ENCODE measurements at places on chromosomes 6 and 20.
A peak's percentile ranks its signal among the peaks of the same experiment; 100 is the strongest.

- no peak overlapping the region for H3K4me3 ChIP-seq
- DNase-seq: no peak
- no peak overlapping the region for H3K27ac ChIP-seq
- H3K36me3 ChIP-seq: peaks cover 2% of the 10 kb centered on the region
- no peaks in the 10 kb centered on the region for H3K27me3 ChIP-seq
- no peaks in the 10 kb centered on the region for H3K4me1 ChIP-seq
Observed at GRCh38 chr6:108476376-108476775, 84.3 kb upstream of the FOXO3 start.

DNA sequence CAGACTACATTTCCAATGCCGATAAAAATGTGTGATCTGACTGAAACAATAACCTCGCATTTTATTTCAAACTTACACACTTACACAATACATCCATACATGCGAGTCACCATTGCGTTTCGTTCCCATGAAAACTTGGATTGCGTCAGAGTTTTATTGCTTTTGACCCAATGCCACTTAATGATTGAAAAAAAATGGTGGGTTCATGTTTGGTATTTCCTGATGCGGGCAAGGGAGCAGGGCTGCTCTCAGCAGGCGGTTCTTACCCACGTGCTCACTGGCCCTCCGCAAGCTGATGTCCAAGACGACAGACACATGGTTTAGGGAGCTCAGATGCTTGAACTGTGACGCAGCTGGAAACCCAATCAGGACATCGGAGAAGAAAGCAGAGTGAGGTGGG lies 281.0 kb upstream of the SULF2 start:
- H3K4me3 ChIP-seq: no peak overlapping the region
- peaks cover 5% of the 10 kb centered on the region for H3K27me3 ChIP-seq
- no peaks in the 10 kb centered on the region for H3K4me1 ChIP-seq
- DNase-seq: no peak

DNA sequence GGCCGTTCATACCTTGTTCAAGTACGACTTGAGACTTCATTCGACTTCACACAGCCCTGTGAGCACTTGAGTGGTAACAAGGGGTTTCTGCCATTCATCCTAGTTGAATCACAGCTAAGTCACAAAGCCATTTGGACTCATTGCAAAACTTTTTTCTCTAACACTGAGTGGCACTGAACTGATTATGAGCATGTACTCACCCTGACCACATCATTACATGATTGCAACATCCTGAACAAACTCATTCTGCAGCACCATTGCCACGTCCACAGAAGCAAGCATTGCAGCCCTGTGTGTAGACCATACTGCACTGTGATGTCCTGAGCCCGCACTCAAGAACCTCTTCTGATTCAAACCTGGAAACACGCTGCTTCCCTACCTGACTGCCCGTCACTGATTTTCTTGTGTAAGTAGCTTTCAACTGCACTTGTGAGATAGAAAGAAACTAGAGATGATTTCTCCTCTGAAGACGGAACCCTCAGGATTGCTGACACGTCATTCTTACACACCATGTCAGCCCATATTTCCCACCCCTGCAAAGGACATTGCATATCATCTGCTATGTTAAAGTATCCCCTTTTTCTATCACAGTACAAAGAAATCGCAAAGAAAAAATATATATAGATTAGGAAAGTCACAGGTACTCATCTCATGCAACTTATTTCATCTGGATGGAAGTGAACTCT lies 81.6 kb downstream of the C6orf118 start:
- no peak for DNase-seq
- no peak overlapping the region for H3K4me3 ChIP-seq
- no peaks in the 10 kb centered on the region for H3K36me3 ChIP-seq
- no peaks in the 10 kb centered on the region for H3K4me1 ChIP-seq
- H3K27ac ChIP-seq: no peak overlapping the region

GRCh38 chr20:16535277-16535676 lies 38.0 kb downstream of the KIF16B start:
- DNase-seq: no peak
- no peaks in the 10 kb centered on the region for H3K36me3 ChIP-seq
- H3K4me3 ChIP-seq: no peak overlapping the region
- no peaks in the 10 kb centered on the region for H3K27me3 ChIP-seq

DNA sequence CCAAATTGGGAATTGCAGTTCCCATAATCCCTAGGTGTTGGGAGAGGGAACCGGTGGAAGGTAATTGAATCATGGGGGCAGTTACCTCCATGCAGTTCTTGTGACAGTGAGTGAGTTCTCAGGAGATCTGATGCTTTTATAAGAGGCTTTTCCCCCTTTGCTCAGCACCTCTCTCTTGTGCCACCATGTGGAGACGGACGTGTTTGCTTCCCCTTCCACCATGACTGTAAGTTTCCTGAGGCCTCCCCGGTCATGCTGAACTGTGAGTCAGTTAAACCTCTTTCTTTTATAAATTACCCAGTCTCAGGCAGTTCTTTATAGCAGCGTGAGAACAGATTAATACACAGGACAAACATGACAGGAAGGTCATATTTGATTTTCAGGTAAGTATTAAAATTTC lies 25.3 kb upstream of the HECA start:
- no peak overlapping the region for H3K4me3 ChIP-seq
- no peak for DNase-seq
- no peak overlapping the region for H3K27ac ChIP-seq

DNA sequence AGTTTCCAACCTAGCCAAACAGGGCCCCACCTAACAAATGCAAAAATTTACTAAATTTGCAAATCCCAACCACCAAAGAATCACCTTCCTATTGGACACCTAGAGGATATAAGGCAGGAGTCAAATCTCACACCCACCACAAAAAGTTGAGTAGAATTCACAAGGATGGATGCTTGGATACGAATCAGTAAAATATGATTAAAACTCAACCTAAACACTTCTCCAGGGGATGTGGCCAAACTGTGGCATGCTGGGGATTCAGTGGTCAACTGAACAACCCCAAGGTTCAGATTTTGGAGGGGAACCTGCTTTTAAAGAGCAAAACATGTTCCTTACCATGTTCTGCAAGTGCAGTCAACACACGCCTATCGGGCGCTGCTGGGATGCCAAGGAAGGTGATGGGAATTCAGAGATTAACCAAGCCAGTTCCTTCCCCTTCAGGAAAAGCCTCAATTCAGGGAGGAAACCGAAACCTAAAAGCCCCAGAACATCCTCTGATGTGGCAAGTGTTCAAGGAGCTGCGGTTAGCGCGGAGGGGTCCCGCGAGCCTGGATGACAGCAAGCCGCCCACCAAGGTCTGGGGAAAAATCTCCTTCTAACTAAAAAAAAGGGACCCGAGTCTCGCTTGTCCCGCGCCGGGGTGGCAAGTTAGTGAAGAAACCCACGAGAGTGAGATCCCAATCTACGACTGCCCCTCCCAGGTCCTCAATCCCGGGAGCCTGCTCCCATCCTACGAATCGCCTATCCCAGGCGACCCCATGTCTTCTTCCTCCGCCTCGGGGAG lies 902 bp downstream of the SAMHD1 start:
- peak overlapping the region; percentile 99 for H3K27ac ChIP-seq
- peak overlapping the region; percentile 86 for H3K4me3 ChIP-seq

- no peak for DNase-seq
- H3K36me3 ChIP-seq: no peaks in the 10 kb centered on the region
- no peak overlapping the region for H3K27ac ChIP-seq
- no peaks in the 10 kb centered on the region for H3K4me1 ChIP-seq
- H3K4me3 ChIP-seq: no peak overlapping the region
Observed at GRCh38 chr20:23000232-23000947, 34.7 kb upstream of the SSTR4 start.

- H3K27ac ChIP-seq: no peak overlapping the region
- no peak overlapping the region for H3K4me3 ChIP-seq
- peaks cover 13% of the 10 kb centered on the region for H3K27me3 ChIP-seq
- H3K36me3 ChIP-seq: no peaks in the 10 kb centered on the region
Observed at GRCh38 chr6:168184701-168185100, 105.7 kb upstream of the FRMD1 start.

DNA sequence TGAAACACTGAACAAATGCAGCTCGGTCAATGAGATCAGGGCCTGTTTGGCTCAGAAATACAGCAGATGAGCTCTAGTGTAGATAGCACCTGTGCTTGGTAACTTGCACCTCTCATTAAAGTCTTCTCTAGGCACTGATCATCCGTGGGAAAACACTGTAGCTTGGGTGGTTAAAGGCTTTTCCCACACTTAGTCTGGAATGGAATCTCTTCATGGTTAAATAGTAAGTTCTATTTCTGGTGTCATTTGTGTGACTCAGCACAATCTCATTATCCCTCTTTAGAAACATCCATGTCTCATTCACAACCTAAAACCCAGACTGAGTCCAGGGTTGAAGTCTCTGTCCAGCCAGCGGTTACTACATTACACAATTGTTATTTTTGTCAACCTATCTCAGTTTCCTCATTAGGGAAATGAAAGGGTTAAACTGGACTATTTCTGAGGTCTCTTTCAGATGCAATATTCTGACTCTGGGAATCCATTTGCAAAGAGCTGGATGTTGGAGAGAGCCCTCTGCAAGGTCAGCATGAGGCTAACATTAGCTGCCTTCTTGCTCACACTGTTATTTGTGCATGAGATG lies 125.0 kb downstream of the ZDHHC14 start:
- H3K27ac ChIP-seq: no peak overlapping the region
- peaks cover 10% of the 10 kb centered on the region for H3K4me1 ChIP-seq
- H3K36me3 ChIP-seq: no peaks in the 10 kb centered on the region
- H3K27me3 ChIP-seq: no peaks in the 10 kb centered on the region
- no peak overlapping the region for H3K4me3 ChIP-seq

GRCh38 chr20:10093087-10093591 lies 58.4 kb downstream of the ANKEF1 start:
- no peaks in the 10 kb centered on the region for H3K36me3 ChIP-seq
- no peak overlapping the region for H3K27ac ChIP-seq
- H3K4me3 ChIP-seq: no peak overlapping the region
- no peak for DNase-seq
- peaks cover 25% of the 10 kb centered on the region for H3K27me3 ChIP-seq

DNA sequence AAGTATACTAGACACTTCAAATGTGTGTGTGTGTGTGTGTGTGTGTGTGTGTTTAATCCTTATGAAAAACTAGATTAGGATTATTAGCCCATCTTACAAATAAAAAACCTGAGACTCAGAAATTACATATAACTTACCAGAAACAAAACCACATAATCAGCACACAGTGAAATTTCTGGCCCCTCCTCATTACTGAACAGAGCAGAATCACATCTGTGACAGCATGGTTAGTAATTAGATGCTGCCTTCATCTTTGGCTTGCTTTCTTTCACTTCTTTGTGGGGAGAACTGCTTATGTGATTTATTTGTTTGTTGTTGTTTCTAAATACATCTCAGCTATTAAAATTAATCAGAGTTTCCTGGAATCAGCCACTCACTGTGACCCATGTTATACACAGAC lies 267.1 kb downstream of the TENT5A start:
- no peaks in the 10 kb centered on the region for H3K27me3 ChIP-seq
- H3K4me1 ChIP-seq: no peaks in the 10 kb centered on the region
- no peak overlapping the region for H3K4me3 ChIP-seq
- no peaks in the 10 kb centered on the region for H3K36me3 ChIP-seq

Measured in central memory CD8-positive, alpha-beta T cell (primary cell).